Small intestine (tissue), 16 donors: ENCODE measurements at places on chromosomes 1 and 21. TPM values are rescaled to one million over a fixed set of nuclear protein-coding genes. Genes with fewer than 3 reads are reported as not detected.

The PTAFR gene
- polyA plus RNA-seq: 3.2 TPM

The RIIAD1 gene
- 14.8 TPM for polyA plus RNA-seq

The EPHA10 gene
- 5.1 TPM for polyA plus RNA-seq

The GBP6 gene
- 0.09 TPM for polyA plus RNA-seq

The PIGV gene
- polyA plus RNA-seq: 19.6 TPM

The TTLL7 gene
- polyA plus RNA-seq: 1.8 TPM

The FCRL1 gene
- polyA plus RNA-seq: 1.00 TPM

The OR2T5 gene
- not detected for polyA plus RNA-seq

The CCDC185 gene
- not detected for polyA plus RNA-seq

The SH2D5 gene
- polyA plus RNA-seq: 0.22 TPM

The OR2L5 gene
- not detected for polyA plus RNA-seq

The CTSS gene
- polyA plus RNA-seq: 77.7 TPM

The LCE3D gene
- polyA plus RNA-seq: 0.24 TPM

The MAP3K21 gene
- 7.6 TPM for polyA plus RNA-seq

The ADCY10 gene
- polyA plus RNA-seq: 1.1 TPM

The HSD11B1 gene
- polyA plus RNA-seq: not detected

The COL9A2 gene
- polyA plus RNA-seq: 2.4 TPM

The SLC5A9 gene
- polyA plus RNA-seq: 142 TPM

The LCE2A gene
- 6.8 TPM for polyA plus RNA-seq

The CADM3 gene
- polyA plus RNA-seq: not detected

The RUNX3 gene
- polyA plus RNA-seq: 5.4 TPM

The HEYL gene
- 4.7 TPM for polyA plus RNA-seq

The C21orf91 gene
- 2.0 TPM for polyA plus RNA-seq

The FMO1 gene
- 0.54 TPM for polyA plus RNA-seq

The SPRR3 gene
- polyA plus RNA-seq: 3.0 TPM

The ZMYND12 gene
- 1.7 TPM for polyA plus RNA-seq

The LCE1A gene
- polyA plus RNA-seq: not detected

The SIM2 gene
- polyA plus RNA-seq: 0.28 TPM

The APCS gene
- not detected for polyA plus RNA-seq

The CHODL gene
- 0.22 TPM for polyA plus RNA-seq

The PAQR6 gene
- 3.0 TPM for polyA plus RNA-seq

The SERPINC1 gene
- 0.19 TPM for polyA plus RNA-seq

The TSPAN2 gene
- polyA plus RNA-seq: 5.5 TPM

The SFN gene
- 67.8 TPM for polyA plus RNA-seq

The OR2AK2 gene
- polyA plus RNA-seq: not detected

The NUP210L gene
- polyA plus RNA-seq: not detected

The LCE6A gene
- not detected for polyA plus RNA-seq

The NUAK2 gene
- polyA plus RNA-seq: 16.2 TPM

The AVPR1B gene
- polyA plus RNA-seq: not detected

The YBEY gene
- polyA plus RNA-seq: 24.6 TPM

The UMODL1 gene
- polyA plus RNA-seq: 0.67 TPM

The CTSK gene
- 8.1 TPM for polyA plus RNA-seq

The OR4F16 gene
- polyA plus RNA-seq: not detected

The LYPD8 gene
- 3.4 TPM for polyA plus RNA-seq

The OR4F29 gene
- not detected for polyA plus RNA-seq

The ANKRD65 gene
- 1.1 TPM for polyA plus RNA-seq

The CD244 gene
- 1.6 TPM for polyA plus RNA-seq

The ADGRL2 gene
- 3.8 TPM for polyA plus RNA-seq

The RAP1GAP gene
- 15.9 TPM for polyA plus RNA-seq

The ELAVL4 gene
- 7.5 TPM for polyA plus RNA-seq

The KANK4 gene
- polyA plus RNA-seq: not detected

The CASQ2 gene
- 1.9 TPM for polyA plus RNA-seq

The LMX1A gene
- polyA plus RNA-seq: 0.54 TPM

The IL12RB2 gene
- 0.52 TPM for polyA plus RNA-seq

The DOCK7 gene
- polyA plus RNA-seq: 25.5 TPM
